AG10803 (cell line): ENCODE measurements at places on chromosomes 3 and 15.

- DNase-seq: peak; percentile 3
Observed at GRCh38 chr3:169497567-169498257, 165.8 kb downstream of the MECOM start.

GRCh38 chr3:138408751-138409570 lies 25.5 kb upstream of the ESYT3 start:
- DNase-seq: peak; percentile 38

- DNase-seq: no peak
Observed at GRCh38 chr3:190554197-190554596, 40.3 kb downstream of the IL1RAP start.

GRCh38 chr15:50071551-50072258 lies 47.3 kb downstream of the ATP8B4 start:
- DNase-seq: no peak
